ENCODE measurements at places on chromosomes 4 and X.

GRCh38 chrX:150581093-150581775 is 12.8 kb downstream of the MTM1 start:
- no peak for DNase-seq
- H3K27me3 ChIP-seq: no peaks in the 10 kb centered on the region
- H3K27ac ChIP-seq: no peak overlapping the region
- no peaks in the 10 kb centered on the region for H3K36me3 ChIP-seq
- no peak overlapping the region for H3K4me3 ChIP-seq
- no peaks in the 10 kb centered on the region for H3K4me1 ChIP-seq

DNA sequence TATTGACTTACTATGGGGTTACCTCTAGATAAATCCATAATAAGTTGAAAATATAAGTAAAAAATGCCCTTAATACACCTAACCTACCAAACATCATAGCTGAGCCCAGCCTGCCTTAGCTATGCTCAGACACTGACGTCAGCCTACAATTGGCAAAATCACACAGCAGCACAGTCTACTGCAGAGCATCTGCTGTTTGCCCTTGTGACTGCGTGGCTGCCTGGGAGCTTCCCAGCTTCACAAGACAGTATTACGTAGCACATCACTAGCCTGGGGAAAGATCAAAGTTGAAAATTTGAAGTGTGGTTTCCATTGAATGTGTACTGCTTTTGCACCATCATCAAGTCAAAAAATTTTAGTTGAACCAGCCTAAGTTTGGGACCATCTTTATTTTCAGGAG is 8.8 kb downstream of the HTT-AS start:
- no peak overlapping the region for H3K4me3 ChIP-seq
- DNase-seq: no peak
- no peaks in the 10 kb centered on the region for H3K4me1 ChIP-seq
- H3K36me3 ChIP-seq: no peaks in the 10 kb centered on the region
- no peak overlapping the region for H3K27ac ChIP-seq

- no peak overlapping the region for H3K27ac ChIP-seq
- H3K4me1 ChIP-seq: no peaks in the 10 kb centered on the region
- H3K27me3 ChIP-seq: no peaks in the 10 kb centered on the region
- no peak overlapping the region for H3K4me3 ChIP-seq
- no peaks in the 10 kb centered on the region for H3K36me3 ChIP-seq
Observed at GRCh38 chr4:132646186-132646585, 502.9 kb upstream of the PCDH10 start.

DNA sequence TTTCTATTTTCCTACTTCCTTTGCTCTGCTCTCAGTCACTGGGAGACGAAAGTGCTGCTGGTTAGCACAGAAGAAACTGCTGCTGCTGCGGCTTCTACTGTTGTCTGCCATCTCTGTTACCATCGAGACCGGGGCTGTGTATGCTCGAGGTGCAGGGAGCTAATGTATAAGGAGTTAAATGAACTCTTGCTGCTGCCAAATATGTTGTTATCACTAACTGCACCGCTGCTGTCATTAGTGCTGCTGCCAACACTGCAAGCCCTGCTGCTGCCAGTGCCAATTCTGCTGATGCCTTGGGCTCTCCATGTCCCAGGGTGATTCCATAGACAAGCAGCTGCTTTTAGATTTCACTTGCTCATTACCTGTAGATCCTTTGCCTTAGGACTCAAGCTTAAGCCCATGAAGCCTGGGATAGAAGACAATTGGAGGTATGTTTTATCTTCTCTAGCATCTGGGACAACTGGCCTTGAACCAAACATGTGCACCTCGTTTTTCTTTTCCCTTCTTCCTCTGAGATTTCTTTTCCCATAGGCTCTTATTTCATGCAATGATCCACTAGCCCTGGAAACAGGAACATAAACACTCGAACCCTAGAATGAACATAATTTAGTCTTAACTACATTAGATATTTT is 107.8 kb downstream of the CCSER1 start:
- H3K4me1 ChIP-seq: no peaks in the 10 kb centered on the region
- no peaks in the 10 kb centered on the region for H3K27me3 ChIP-seq
- peak; percentile 78 for DNase-seq
- H3K36me3 ChIP-seq: no peaks in the 10 kb centered on the region

DNA sequence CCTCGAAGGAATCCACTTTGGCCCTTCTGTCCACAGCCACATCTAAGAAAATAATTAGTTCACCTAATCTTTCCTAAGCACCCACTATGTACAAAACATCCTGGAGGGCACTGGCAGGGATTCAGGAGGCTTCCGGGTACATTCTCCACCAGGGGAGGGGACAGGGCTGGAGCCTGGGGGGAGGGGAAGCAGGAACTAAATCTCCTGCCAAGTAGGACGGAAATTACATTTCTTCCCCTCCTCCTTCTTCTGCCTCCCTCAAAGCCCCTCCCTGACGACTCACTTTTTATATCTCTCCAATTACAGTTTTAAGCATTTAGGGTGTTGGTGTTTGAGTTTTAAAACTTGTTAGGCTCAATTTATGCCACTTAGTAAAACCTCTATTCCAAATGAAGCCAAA is 203.1 kb downstream of the BCOR start:
- H3K36me3 ChIP-seq: no peaks in the 10 kb centered on the region
- no peak for DNase-seq
- no peak overlapping the region for H3K4me3 ChIP-seq
- H3K27me3 ChIP-seq: peaks cover 3% of the 10 kb centered on the region

GRCh38 chr4:106809076-106809475 is 227.0 kb downstream of the DKK2 start:
- H3K4me1 ChIP-seq: no peaks in the 10 kb centered on the region
- no peaks in the 10 kb centered on the region for H3K27me3 ChIP-seq
- H3K36me3 ChIP-seq: no peaks in the 10 kb centered on the region
- DNase-seq: no peak
- no peak overlapping the region for H3K27ac ChIP-seq

DNA sequence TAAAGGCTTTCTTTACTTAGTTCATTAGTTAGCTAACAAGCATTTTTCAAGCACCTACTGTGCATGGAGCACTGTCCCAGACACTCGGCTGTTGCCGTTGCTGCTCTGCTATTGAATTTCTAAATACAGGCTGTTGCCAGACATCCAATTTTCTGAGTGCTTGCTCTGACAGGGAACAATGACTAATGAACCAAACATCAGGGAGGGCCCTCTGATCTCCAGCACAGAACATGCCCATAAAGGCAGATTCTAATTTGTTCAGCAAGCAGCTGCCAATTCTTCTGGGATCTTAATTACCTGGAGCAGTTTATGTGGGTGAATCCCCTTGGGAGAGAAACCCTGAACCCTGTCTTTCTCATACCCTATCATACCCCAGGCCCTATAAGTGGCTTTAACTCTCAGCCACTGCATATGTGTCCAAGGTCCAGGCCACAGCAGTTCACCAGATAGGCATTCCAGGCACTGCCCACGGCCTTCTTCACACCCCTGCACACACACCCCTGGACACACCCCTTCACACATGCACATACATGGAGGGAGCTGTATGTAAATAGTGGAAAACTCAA is 27.9 kb downstream of the TSC22D3 start:
- peak overlapping the region; percentile 21 for H3K27ac ChIP-seq
- no peak overlapping the region for H3K4me3 ChIP-seq
- H3K4me1 ChIP-seq: peaks cover 34% of the 10 kb centered on the region
- peak; percentile 55 for DNase-seq

- no peak overlapping the region for H3K4me3 ChIP-seq
- no peaks in the 10 kb centered on the region for H3K36me3 ChIP-seq
- no peaks in the 10 kb centered on the region for H3K27me3 ChIP-seq
Observed at GRCh38 chrX:20056704-20057103, 60.0 kb downstream of the MAP7D2 start.

DNA sequence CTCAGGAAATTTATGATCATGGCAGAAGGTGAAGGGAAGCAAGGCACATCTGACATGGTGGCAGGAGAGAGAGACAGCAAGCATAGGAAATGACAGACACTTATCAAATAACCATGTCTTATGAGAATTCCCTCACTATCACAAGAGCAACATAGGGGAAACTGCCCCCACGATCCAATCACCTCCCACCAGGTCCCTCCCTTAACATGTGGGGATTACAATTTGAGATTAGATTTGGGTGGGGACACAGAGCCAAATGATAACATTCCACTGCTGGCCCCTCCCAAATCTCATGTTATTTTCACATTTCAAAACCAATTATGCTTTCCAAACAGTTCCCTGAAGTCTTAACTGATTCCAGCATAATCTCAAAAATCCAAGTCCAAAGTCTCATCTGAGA is 8.2 kb upstream of the TMA16 start:
- H3K27me3 ChIP-seq: no peaks in the 10 kb centered on the region
- H3K27ac ChIP-seq: no peak overlapping the region

- no peaks in the 10 kb centered on the region for H3K36me3 ChIP-seq
- H3K27me3 ChIP-seq: no peaks in the 10 kb centered on the region
- H3K4me3 ChIP-seq: no peak overlapping the region
- H3K27ac ChIP-seq: no peak overlapping the region
- H3K4me1 ChIP-seq: peaks cover 43% of the 10 kb centered on the region
Observed at GRCh38 chrX:68897118-68897945, 68.5 kb downstream of the EFNB1 start.

DNA sequence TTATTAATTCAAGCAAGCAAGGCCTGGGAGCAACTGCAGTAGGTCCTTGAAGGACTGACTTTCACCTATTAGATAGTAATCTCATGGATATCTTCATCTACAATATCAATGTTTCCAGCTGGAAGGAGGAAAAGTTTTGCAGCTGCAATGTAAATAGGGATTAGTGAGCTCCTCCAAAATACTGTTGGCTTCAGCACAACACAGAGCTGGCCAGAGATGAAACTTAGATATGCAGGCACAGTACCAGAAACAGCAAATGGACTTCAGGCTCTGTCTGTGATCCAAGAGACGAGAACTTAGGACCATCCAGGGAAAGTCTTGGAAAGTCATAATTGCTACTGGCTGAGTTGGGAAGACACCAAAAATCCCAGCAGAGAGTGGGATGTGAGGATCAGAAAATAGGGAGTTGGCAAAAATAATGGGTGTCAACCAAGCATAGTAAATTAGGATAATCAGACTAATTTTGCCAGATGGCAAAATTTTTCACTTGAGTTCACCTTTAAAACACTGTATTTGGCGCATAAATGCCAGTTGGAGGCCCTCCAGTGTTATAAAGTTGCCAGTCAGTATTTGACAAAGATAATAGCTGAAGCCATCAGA is 57.5 kb downstream of the PARM1 start:
- no peak overlapping the region for H3K27ac ChIP-seq
- H3K4me3 ChIP-seq: no peak overlapping the region
- H3K4me1 ChIP-seq: no peaks in the 10 kb centered on the region
- no peaks in the 10 kb centered on the region for H3K27me3 ChIP-seq

GRCh38 chr4:123564758-123565346 is 168.3 kb downstream of the SPRY1 start:
- no peaks in the 10 kb centered on the region for H3K27me3 ChIP-seq
- no peak overlapping the region for H3K27ac ChIP-seq
- no peaks in the 10 kb centered on the region for H3K36me3 ChIP-seq
- peaks cover 14% of the 10 kb centered on the region for H3K4me1 ChIP-seq
- peak; percentile 60 for DNase-seq
- H3K4me3 ChIP-seq: no peak overlapping the region

All from heart left ventricle (tissue), 16 donors.